ENCODE measurements at places on chromosomes 2 and 18.
A peak's percentile ranks its signal among the peaks of the same experiment; 100 is the strongest.

GRCh38 chr2:127984551-127984950 is 43.3 kb downstream of the SAP130 start:
- no peak for DNase-seq

DNA sequence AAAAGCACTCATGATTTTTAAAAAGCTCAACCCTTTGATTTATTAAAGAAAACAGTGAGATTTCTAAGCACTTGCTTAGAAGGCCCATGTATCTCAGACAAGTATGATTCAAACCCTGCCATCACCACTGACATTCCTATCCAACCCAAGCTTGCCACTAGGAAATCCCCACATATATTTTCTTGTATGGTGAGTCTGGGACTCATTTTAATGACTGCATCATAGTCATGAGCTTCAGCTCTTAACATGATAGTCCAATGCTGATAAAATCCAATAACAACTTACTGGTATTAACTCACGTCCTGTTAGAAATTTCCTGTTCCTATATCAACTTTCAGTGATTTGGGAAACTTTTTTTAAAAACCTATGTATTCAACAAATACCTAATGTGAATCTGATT is 39.4 kb upstream of the NCKAP5 start:
- peak; percentile 79 for DNase-seq

GRCh38 chr2:74017223-74017622 is 32.5 kb downstream of the TET3 start:
- DNase-seq, result no peak

GRCh38 chr2:36245651-36246050 is 109.9 kb upstream of the CRIM1 start:
- no peak for DNase-seq

DNA sequence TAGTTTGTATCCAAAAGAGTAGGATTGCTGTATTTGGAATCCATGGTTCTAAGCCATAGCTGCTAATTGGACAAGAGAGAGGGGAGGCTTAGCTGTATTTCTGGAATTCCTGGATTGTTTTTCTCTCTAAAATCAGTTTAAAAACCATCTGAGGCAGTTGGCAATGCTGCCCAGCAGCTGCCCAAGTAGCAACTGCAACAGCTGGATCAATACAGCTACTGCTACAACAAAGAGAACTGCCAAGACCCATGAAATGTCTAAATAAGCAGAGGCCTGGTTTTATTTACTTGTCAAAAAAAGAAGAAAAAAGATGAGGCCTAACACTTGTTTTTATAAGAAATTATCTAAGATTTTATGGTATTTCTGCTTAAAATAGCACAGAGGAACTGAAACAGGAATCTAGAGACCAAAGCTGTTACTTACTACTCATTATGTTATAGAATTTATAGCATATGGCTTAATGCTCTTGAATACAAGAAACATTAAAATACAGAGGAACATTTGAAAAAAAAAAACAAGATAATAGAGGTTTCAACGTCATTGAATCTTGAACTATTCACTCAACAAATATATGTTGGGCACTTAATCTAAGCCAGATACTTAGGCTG is 39.1 kb downstream of the TMEFF2 start:
- peak; percentile 71 for DNase-seq

DNA sequence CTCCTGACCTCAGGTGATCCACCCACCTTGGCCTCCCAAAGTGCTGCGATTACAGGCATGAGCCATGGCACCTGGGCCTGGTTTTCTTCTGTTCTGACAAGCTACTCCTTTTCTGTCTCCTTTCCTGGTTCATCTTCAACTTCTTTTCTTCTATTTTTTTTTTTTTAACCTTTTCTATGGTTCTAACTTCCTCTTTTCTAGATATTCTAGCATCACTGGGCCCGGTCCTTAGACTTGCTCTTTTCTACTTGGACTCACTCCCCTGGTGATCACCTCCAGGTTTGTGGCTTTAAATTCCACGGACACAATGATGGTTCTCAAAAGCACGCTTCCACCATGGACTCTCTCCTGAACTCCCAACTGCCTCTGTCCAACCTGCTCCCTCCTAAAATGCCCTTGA is 2.0 kb downstream of the EIF2AK2 start:
- no peak for DNase-seq

GRCh38 chr2:41965909-41966295 is 81.9 kb upstream of the PKDCC start:
- DNase-seq, result peak; percentile 56

DNA sequence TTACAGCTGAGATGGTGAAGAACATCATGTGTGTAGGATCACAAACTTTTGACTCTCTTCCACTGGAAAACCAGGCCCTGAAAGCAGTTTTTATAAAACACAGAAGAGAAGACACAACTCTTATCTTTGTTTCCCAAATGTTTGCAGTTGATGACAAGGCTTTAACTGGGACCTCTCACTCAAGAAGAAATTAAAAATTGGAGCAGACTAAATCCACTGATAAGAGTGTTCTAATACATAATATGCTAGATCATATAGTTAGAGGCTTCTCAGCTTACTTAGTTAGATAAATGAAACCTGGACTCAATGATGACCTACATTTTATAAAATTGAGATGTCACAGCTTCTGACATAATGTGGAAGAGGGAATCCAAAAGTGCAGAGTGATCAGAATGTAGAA is 158.3 kb upstream of the WDSUB1 start:
- no peak for DNase-seq

Measured in fibroblast of skin of scalp (primary cell).